ENCODE measurements at places on chromosomes 5 and 9. TPM values are rescaled to one million over a fixed set of nuclear protein-coding genes. Genes with fewer than 3 reads are reported as not detected.

GRCh38 chr9:104304925-104305324 is 199.1 kb upstream of the OR13F1 start:
- H3K36me3 ChIP-seq, result no peaks in the 10 kb centered on the region
- H3K27ac ChIP-seq, result no peak overlapping the region
- no peak for DNase-seq

GRCh38 chr5:77076961-77077828 is 9.9 kb downstream of the ZBED3 start:
- H3K36me3 ChIP-seq, result no peaks in the 10 kb centered on the region
- H3K27me3 ChIP-seq, result peaks cover 4% of the 10 kb centered on the region
- peak overlapping the region; percentile 72 for H3K4me3 ChIP-seq
- DNase-seq, result peak; percentile 76

DNA sequence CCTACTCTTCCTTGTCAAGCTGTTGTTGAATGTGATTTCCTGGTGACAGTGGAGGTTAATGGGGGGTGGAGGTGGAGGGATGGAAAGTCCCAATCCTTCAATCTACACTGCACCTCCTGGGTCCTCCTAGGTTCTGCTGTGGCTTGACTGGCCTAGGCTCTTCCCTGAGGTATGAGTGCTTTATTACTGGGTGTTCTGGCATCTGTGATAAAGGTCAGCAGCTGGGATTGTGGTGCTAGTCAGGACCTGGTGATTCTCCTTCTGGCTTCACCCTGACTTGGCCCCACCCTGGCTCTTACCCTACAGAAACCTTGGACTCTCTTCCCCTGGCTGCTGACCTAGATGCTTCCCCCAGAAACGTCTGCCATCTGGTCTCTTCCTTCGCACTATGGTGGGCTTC is 194.3 kb downstream of the ARHGEF28 start:
- H3K27me3 ChIP-seq, result no peaks in the 10 kb centered on the region
- no peaks in the 10 kb centered on the region for H3K36me3 ChIP-seq
- no peak overlapping the region for H3K27ac ChIP-seq
- H3K4me1 ChIP-seq, result no peaks in the 10 kb centered on the region

DNA sequence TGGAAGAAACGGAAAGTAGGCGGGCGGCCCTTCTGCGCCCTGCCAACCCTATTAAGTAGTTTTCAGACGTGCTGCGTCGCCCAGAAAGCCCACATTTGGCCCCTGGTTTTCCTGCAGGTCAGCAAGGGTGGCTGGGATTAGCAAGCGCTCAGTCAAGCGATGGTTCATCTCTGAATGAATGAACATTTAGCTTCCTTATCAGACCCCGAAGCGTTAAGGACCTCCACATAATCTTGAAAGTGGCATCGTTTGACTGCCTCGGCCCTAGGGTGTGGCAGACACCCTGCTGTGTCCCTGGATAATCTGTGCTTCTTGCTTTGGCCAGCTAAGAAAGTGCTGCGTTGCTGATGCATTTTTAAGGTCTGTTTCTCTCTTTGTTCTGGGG is 684 bp downstream of the TOR1B start:
- peaks cover 16% of the 10 kb centered on the region for H3K4me1 ChIP-seq
- no peak for DNase-seq
- no peaks in the 10 kb centered on the region for H3K27me3 ChIP-seq
- no peaks in the 10 kb centered on the region for H3K36me3 ChIP-seq
- peak overlapping the region; percentile 88 for H3K4me3 ChIP-seq

DNA sequence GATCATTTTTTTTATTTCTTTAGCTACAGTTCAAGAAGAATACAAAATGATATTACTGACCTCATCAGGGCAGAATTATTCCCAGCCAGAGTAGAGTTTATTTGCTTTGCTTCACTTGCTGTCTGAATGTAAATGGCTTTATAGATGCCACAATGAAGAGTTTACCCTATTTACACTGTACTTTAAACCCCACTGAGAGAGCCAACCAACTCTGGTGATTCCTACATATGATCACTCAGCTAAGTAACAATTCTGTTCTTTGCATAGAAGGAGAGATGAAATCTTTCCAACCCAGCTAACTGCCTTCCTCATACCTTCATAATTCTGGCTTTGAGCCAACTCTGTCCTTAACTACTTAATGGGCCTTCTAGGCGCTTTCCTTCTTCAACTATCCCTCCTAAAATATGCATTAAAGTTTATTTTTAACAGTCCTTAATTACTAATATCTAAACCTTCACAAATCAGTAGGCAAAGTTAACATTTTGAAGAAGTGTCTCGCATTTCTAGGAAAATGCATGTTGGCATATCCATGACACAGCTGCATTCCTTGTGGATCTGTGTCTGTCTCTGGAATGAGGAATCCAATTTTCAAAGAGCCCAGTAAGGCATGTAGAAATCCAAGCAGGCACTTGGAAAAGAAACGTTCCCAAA is 284.8 kb upstream of the GRAMD2B start:
- no peak overlapping the region for H3K4me3 ChIP-seq
- no peaks in the 10 kb centered on the region for H3K4me1 ChIP-seq
- no peak for DNase-seq
- no peaks in the 10 kb centered on the region for H3K27me3 ChIP-seq
- no peak overlapping the region for H3K27ac ChIP-seq

DNA sequence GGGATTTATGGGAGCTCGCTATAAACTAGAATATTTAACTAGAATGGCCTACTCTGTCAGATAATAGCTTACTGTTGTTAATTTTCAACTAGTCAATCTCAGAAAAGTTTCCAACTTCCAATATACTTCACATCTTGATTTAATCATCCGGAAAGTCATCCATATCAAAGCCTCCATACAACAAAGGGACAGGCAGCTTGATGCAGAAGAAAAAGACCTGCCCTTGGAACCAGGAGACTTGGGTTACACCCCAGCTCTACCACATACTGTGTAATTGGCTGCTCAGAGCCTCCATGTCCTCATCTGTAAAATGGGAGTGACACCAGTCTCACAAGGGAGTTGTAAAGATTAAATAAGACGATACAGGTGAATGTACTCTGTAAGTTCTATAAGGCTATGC is 1.9 kb downstream of the PTPN3 start:
- H3K4me1 ChIP-seq, result peaks cover 6% of the 10 kb centered on the region
- H3K36me3 ChIP-seq, result peaks cover 8% of the 10 kb centered on the region
- no peak overlapping the region for H3K4me3 ChIP-seq
- no peak overlapping the region for H3K27ac ChIP-seq
- peaks cover 40% of the 10 kb centered on the region for H3K27me3 ChIP-seq
- no peak for DNase-seq

The LECT2 gene
- total RNA-seq, result not detected

The GABRA1 gene
- total RNA-seq, result not detected

The KIF24 gene
- 8.7 TPM for total RNA-seq

The ANKS6 gene
- total RNA-seq, result 7.0 TPM

The MSX2 gene
- not detected for total RNA-seq

The AQP3 gene
- total RNA-seq, result 1.9 TPM

The INSL4 gene
- total RNA-seq, result not detected

The ETF1 gene
- total RNA-seq, result 167 TPM

Data from natural killer cell treated with Interleukin-12 subunit alpha and Interleukin-12 subunit beta and Interleukin-15 and Interleukin-18, amount 100 ng/mL, for 72 hours (primary cell).